Smooth muscle cell of the pulmonary artery (primary cell): ENCODE measurements at places on chromosomes 13 and 19. TPM values are rescaled to one million over a fixed set of nuclear protein-coding genes. Genes with fewer than 3 reads are reported as not detected.

Gene ZNF530
- 2.1 and 2.3 TPM in 2 replicates for total RNA-seq

Gene C19orf38
- 0.65 and 0.86 TPM in 2 replicates for total RNA-seq

Gene C5AR1
- 0.39 and 0.73 TPM in 2 replicates for total RNA-seq

Gene GIPR
- 0.43 and 0.52 TPM in 2 replicates for total RNA-seq

Gene SMIM44
- not detected in 2 replicates for total RNA-seq

Gene FAM98C
- total RNA-seq = 8.7 and 9.1 TPM in 2 replicates

Gene UPK1A
- 0.10 and 0.13 TPM in 2 replicates for total RNA-seq

Gene CYP2B6
- total RNA-seq = not detected in 2 replicates

Gene MAP4K1
- total RNA-seq = 0.07 and 0.46 TPM in 2 replicates

Gene CKM
- total RNA-seq = not detected in 2 replicates

Gene GPC5
- 0.07 and 0.13 TPM in 2 replicates for total RNA-seq

Gene ZNF317
- total RNA-seq = 16.1 and 19.0 TPM in 2 replicates

Gene COL4A1
- 1,079 and 2,000 TPM in 2 replicates for total RNA-seq
